HCT116 (cell line): ENCODE measurements at places on chromosomes 16 and 17.
A peak's percentile ranks its signal among the peaks of the same experiment; 100 is the strongest.

- DNase-seq: no peak
Measured at GRCh38 chr17:8048236-8048635, 9.4 kb downstream of the ALOX15B start.

GRCh38 chr17:62852195-62852594 lies 44.1 kb upstream of the MARCHF10 start:
- no peak for DNase-seq

- no peak for DNase-seq
Measured at GRCh38 chr17:50252781-50253180, 21.5 kb upstream of the TMEM92 start.

DNA sequence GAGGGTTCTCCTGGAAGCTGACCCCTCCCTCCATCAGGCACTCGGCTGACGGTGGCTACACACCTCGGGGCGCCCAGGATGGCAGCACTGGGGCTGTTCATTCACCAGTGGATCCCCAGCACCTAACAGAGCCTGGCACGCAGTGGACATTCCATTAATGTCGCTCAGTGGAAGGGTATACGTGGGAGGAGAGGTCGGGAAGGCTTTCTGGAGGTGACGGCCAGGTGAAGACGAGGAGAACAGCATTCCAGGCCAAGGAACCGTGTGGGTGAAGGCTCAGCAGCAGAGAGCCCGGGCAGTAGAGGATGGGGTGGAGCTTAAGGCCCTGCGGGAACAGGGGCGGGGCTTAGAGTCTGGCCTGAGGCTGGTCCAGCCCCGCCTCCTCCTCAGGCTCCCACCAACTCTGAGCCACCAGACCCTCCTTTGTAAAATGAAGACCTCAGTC lies 2.5 kb upstream of the HS3ST6 start:
- no peak for DNase-seq

DNA sequence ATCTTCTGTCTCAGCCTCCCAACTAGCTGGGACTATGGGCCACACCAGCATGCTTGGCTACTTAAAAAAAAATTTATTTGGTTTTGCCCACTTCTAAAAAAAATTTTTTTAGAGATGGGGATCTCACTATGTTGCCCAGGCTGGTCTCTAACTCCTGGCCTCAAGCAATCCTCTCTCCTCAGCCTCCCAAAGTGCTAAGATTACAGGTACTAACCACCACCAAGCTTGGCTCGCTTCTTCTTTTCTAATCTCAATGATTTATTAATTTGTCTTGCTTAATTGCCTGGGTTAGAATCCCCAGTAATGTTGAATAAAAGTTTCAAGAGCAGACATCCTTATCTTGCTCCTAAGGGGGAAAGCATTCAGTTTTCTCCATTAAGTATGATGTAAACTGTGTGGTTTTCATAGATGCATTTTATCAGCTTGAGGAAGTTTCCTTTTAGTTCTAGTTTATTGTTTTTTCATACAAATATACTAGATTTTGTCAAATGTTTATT lies 65.8 kb upstream of the NACA2 start:
- DNase-seq: no peak

GRCh38 chr16:67399749-67400704 lies 6.7 kb upstream of the TPPP3 start:
- no peak for DNase-seq

DNA sequence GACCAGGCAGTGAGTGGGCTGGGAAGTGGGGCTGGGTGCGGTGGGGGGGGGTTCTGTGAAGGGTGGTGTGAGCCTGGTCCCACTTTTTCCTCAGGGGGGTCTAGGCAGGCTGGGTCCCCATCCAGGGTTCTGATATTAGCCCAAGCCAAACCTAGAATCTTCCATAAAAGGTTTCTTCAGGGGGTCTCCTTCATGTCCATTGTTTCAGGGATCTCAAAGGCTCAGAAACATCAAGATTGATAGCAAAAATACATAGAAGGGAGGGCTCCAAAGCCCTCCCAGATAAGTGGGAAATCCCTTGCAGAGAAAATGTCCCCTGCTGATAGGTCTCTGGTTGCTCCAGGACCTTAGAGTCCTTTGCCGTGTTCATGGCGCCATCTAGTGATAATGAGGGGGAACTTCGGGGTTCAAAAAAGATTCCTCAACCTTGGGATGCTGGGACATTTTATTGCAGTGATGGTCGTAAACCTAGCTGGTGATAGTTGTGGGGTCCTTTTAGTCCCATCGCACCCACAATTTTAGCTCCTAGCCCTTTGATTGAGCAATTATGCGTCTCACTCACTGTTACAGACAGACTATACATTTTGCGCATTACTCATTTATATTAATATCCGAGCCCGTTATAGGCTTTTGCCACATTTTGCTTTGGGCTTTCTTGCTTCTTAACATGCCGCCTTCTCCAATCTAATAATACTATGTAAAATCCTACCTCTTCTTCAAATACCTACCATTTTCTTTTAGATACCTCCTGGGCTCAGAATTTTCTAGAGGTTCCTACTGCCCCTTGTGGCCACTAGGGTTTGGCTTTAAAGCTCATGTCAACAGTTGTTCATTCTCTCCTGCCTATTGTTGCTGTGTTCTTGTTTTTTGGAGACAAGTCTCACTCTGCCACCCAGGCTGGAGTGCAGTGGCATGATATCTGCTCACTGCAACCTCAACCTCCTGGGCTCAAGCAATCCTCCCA lies 35.1 kb downstream of the IGF2BP1 start:
- DNase-seq: peak; percentile 82

DNA sequence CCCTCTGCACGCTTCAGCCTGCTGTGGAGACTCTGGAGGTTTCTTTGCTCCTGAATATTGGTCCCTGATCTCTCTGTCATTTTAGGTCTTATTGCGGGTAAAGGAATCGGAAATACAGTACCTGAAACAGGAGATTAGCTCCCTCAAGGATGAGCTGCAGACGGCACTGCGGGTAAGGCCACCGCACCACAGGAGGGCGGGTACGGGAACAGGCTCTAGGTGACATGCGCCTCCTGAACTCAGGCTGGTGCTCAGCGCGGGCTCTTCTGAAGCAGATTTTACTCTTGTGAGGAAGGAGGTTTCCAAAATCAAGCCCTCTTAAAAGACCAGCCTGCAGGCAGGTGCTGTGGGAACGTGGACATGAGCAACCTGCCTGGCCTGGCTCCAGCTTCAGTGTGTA lies 29.8 kb downstream of the PLD6 start:
- no peak for DNase-seq

DNA sequence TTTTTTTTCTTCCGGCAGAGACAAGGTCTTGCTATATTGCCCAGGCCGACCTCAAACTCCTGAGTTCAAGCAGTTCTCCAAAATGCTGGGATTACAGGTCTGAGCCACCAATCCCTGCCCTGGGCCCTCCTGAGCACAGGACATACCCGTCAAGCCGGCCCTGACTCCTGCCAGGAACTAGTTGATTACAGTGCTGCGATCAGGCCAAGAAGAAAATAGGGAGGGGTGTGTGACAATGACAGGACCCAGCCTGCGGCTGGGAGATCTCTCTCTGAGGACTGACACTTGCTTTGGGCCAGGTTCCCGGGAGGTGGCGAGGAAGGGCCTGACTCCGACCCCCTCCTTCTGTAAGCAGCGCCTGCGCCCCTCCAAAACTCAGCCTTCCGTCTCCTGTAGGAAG lies 276.6 kb downstream of the MRTFB start:
- DNase-seq: no peak

GRCh38 chr16:67040166-67040565 lies 11.2 kb downstream of the CBFB start:
- no peak for DNase-seq

DNA sequence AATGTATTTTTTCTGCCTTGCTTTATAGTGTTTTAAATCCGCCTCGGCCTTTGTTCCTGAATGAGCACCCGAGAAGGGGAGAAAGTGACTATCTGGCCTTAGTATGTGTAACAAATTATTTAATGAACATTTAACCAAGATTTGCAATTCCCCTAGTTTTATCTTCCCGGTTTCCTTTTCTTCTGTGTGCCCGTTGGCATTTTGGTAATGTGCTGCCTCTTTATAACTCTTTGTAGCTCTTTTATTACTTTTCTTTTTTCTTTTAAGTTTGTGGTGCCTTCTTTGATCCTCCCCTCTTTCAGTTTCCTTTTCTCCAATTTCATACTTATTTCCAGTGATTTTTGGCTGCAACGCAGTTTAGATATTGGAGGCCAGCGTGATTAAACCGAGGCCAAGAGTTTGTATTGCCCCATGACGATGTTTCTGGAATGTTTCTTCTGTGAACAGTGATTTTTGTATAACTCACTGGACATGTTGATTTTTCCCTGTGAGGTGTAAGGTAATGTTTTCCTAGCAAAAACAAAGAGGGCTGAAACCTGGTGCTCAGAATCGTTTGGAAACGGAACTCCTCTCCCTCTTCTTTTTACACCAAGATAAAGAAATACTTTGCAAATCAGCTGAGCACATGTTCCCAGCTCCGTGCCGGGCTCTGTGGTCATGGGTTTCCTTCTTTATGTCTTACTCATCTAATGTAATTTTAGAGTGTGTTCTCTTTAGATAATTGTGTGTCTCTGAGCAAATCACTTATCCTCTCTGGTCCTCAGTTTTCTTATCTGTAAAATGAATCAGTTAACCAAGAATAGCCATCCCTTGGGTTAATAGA lies 344.3 kb downstream of the WWOX start:
- DNase-seq: no peak

DNA sequence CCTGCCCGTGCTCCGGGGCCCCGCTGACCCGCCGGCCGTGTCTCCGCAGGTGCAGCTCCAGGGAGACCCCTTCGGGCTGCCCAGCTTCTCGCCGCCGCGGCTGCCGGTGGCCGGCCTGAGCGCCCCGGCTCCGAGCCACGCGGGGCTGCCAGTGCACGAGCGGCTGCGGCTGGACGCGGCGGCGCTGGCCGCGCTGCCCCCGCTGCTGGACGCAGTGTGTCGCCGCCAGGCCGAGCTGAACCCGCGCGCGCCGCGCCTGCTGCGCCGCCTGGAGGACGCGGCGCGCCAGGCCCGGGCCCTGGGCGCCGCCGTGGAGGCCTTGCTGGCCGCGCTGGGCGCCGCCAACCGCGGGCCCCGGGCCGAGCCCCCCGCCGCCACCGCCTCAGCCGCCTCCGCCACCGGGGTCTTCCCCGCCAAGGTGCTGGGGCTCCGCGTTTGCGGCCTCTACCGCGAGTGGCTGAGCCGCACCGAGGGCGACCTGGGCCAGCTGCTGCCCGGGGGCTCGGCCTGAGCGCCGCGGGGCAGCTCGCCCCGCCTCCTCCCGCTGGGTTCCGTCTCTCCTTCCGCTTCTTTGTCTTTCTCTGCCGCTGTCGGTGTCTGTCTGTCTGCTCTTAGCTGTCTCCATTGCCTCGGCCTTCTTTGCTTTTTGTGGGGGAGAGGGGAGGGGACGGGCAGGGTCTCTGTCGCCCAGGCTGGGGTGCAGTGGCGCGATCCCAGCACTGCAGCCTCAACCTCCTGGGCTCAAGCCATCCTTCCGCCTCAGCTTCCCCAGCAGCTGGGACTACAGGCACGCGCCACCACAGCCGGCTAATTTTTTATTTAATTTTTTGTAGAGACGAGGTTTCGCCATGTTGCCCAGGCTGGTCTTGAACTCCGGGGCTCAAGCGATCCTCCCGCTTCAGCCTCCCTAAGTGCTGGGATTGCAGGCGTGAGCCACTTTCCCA lies 5.9 kb downstream of the CTF1 start:
- no peak for DNase-seq

GRCh38 chr16:17224350-17224749 lies 246.4 kb downstream of the XYLT1 start:
- no peak for DNase-seq

DNA sequence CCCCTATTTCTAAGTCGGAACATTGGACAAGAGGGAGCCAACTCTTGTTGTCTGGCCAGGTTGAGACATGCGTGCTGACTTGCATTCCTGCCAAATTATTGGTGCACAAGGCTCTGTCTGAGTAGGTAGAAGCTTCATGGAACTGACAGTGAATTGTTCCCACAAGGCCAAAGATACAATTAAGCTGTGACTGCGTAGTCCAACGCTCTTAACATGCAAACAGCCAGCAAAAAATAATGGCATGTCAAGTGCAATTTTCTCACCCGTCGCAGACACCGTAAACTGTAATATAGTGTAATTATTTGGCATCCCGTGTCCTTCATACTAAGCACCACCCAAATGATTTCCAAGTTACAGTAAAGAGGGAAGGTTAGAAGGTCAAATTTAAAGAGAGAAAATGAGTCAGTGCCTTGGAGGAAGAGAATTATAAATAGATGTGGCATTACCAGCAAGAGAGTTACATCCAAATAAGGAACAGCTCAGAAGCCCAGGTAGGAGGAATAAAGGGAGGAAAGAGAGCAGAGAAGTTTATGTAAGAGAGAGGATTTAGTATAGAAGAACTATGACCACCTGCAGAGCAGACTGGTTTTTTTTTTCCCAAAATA lies 21.8 kb downstream of the CDH8 start:
- no peak for DNase-seq

DNA sequence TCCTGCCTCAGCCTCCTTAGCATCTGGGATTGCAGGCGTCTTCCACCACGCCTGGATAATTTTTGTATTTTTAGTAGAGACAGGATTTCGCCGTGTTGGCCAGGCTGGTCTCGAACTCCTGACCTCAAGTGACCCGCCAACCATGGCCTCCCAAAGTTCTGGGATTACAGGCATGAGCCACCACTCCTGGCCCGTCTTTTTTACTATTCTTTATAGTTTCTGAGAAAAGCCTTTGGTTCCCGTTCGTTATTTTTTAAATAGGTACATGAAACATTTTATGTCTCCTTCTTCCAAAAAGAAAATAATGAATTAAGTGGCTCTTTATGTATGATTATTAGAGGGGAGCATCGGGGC lies 570 bp upstream of the BCO1 start:
- DNase-seq: no peak

DNA sequence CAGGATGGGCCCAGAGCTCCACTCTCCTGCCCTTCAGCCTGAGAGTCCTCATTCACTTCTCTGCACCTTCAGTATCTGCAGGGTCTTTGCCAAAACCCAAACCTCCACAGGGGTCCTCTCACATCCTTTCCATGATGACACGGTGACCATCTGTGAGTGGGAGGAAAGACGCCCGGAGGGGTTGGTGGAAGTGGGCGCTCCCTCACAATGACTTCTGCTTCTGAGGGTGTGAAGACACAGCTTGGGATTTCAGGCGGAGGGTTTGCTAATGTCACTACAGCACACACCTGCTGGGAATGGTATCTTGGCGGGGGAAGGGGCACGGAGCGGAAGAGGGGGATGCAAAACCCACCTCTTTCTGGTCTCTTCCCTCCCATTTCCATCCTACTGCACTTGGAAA lies 115.1 kb upstream of the SDK2 start:
- DNase-seq: no peak
